NCI-H1092 (cell line): ENCODE measurements at places on chromosomes 5 and 9.

GRCh38 chr9:36941441-36941840 is 92.6 kb downstream of the PAX5 start:
- no peak for DNase-seq

DNA sequence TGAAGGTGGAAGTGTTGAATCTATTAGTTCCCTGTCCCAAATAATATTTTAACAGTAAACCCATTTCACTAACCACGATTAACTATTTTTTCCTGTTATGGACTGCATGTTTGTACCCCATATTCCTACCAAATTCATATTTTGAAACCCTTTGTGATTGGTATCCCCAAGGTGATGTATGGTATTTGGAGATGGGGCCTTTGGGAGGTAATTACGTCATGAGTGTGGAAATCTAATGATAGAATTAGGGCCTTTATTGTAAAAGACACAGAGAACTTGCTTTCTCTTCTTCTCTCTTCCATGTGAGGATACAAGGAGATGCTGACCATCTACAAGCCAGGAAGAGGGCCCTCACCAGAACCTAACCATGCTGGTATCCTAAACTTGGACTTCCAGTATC is 744.7 kb downstream of the DTWD2 start:
- no peak for DNase-seq

DNA sequence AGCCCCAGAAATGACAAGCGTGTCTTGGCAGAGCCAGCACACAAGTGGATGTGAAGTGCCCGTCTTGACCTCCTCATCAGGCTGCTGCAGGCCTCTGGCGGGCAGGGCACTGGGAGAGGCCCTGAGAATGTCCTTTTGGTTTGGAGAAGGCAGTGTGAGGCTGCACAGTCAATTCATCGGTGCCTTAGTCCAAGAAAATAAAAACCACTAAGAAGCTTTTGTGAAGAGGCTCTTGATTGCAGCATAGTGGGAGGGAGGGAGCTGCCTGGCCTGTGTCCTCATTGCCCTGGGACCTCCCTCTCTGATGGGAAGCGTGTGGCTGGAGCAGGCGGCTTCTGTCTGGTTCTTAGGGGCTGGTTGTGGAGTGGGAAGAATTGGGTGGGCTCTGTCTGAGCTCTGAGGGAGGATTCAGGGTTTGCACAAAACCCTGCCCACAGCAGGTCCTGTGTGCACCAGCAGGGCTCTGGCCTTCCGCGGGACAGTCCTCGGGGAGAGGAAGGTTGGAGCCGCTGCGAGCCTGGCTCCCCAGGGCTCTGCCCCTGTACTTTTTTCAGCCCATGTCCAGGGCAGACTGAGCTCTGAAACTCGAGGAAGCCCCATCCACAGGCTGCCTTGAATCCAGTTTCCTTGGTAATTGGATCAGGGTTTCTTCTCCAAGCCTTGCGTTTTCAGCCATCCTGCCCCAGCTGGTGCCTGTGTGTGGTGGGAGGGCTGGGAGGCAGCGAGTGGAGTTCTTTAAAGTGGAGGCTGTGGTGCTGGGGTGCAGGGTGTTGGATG is 1.1 kb downstream of the HRCT1 start:
- no peak for DNase-seq

DNA sequence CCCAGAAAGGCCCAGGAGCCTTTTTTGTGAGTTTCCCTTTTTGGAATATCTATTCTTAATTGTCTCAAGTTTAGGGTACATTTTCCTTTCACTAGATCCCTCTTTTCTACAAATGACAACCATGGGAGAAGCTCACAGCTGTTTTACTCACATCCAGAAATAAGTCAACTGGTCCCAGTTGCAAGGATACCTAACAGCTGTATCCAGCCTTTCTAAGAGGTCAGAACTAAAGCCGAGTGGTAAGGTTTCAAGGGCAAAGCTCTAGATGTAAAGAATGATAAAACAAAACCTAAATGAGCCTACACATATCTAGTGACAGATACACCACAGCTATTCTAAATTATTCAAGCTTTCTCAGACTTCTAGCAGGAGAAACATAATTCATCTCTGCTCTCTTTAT is 4.4 kb downstream of the FGF10 start:
- no peak for DNase-seq

- DNase-seq: no peak
Measured at GRCh38 chr5:139757727-139758509, 37.7 kb upstream of the PSD2 start.

GRCh38 chr5:177403792-177404640 is 3.6 kb upstream of the PFN3 start:
- peak; percentile 68 for DNase-seq

GRCh38 chr5:23977997-23978396 is 470.6 kb downstream of the PRDM9 start:
- no peak for DNase-seq

DNA sequence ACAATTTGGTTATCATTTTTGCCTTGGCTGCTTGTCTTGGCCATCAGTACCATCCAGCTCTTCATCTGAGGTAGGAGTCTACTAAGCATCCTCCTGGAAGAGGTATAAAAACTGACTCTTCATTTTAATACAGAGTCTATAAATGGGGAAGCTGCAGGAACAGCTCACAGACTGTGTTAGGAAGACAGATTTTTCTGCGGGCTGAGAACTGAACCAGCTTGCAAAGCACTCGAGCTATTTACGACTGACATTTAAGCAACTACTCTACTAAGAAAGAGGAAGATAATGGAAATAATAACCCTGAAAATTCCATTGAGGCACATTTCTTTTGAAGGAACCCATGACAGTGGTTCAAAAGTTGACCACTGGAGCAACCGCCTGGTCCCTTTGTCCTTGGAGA is 314.5 kb upstream of the RFX3 start:
- no peak for DNase-seq

DNA sequence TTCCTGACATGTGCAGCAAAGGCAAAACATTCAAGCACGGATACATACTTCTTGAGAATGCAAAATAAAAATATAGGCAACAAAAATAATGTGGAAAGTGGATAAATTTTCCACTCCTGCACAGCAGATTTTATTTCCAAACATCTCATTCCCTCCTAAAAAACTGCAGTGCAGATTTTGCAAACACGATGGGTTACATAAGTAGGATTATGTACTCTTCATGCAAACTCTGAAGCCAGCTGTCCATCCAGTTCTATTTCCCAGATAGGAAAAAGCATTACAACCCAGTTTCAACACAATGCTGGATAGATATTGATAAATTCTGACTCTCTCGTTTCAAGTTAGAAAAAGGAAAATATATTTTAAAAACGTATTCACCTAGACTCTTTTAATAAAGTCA is 52.7 kb upstream of the CCNG1 start:
- DNase-seq: no peak

DNA sequence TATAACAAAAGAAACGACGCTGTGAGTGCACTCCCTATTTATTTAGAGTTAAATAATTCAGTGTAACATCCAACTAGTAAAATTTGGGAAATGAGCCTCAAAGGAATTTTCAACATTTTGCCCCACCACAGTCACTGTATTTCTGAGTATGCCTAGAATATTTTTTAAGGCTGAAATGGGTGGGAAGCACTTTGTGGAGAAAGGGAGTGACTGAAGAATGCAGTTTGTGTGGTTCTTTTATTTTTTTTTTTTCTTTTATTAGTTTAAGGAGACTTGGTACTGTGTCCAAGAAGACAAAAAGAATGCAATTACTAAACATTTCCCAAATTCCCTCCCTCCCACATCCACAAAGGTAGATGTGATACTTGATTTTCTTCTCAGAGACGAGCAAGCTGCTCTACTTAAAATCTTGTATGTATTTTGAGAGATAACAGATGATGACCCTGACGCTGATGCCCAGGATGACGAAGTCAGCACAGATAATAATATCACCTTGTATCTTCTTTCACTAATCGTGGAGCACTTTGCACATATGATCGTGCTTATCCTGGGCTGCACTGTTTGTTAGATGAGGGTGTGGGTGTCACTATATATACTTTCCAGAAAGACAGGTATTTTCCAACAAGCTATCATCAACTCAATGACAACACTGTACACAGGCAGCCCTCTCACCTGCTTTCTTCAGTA is 586.3 kb downstream of the RAB3C start:
- no peak for DNase-seq
